ENCODE measurements at places on chromosomes 2 and 18. TPM values are rescaled to one million over a fixed set of nuclear protein-coding genes. Genes with fewer than 3 reads are reported as not detected.

Gene FOXD4L1
- total RNA-seq: 0.16 TPM

Gene SPAG16
- total RNA-seq: 35.2 TPM

Gene GALNT13
- total RNA-seq: 0.45 TPM

Gene M1AP
- total RNA-seq: not detected

Gene TANK
- 57.8 TPM for total RNA-seq

Gene IL36A
- total RNA-seq: 2.0 TPM

Data from fibroblast of the aortic adventitia (primary cell).